ENCODE measurements at places on chromosomes 12 and 14.

DNA sequence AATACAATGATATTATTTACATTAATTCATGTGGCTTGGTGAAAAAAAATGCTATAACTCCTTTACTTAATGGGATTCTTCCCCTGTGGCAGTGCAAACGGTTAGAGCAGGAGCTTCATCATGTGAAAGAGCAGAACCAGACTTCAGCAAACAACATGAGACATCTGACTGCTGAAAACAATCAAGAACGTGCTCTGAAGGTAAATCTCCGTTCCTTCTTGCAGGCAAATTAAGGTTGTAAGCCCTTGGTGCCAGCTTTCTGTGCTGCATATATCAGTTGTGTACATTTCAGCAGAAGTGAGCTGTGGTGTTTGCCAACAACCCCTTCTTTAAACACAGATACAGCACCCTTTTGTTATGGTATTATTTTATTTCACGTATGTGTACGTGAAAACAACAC is 171.7 kb downstream of the MIPOL1 start:
- DNase-seq: no peak
- H3K4me1 ChIP-seq: no peaks in the 10 kb centered on the region
- H3K27me3 ChIP-seq: no peaks in the 10 kb centered on the region
- no peak overlapping the region for H3K27ac ChIP-seq
- H3K36me3 ChIP-seq: no peaks in the 10 kb centered on the region

GRCh38 chr14:56268039-56268438 is 149.8 kb downstream of the PELI2 start:
- H3K4me3 ChIP-seq: no peak overlapping the region
- no peaks in the 10 kb centered on the region for H3K36me3 ChIP-seq
- no peaks in the 10 kb centered on the region for H3K27me3 ChIP-seq
- H3K27ac ChIP-seq: no peak overlapping the region

DNA sequence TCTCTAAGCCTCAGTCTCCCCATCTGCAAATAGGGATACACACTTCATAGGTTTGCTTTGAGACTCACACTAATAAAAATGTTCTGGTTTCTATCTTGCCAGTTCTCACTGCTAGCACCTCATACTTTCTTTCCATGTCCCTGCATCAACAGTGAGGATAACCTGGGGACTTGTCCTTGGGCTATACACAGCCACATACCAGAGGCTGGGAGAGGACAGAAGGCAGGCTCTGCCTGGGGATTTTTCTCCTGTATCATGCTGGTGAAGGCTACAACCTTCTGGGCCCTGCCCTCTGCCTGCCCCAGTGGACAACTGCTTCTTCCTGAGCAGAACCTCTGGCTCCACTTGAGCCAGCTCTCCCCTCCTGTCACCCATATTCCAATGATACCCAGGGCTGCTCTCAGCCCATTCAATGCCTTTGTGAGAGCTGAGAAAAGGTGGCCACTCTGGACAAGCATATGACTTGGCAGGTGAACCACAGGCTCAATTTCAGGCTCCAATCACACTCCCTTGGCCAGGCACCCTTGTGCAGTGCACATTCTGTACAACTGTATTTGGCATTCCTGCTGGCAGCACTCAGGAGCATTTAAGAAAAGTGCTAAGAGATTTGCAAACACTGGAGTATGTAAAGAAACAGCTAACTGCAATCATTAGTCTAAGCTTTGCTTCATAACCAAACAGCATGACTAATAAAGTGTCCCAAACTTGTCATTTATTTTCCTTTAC is 135.8 kb upstream of the VRK1 start:
- H3K4me3 ChIP-seq: no peak overlapping the region
- no peaks in the 10 kb centered on the region for H3K27me3 ChIP-seq
- no peak overlapping the region for H3K27ac ChIP-seq
- DNase-seq: no peak
- no peaks in the 10 kb centered on the region for H3K36me3 ChIP-seq
- H3K4me1 ChIP-seq: no peaks in the 10 kb centered on the region

DNA sequence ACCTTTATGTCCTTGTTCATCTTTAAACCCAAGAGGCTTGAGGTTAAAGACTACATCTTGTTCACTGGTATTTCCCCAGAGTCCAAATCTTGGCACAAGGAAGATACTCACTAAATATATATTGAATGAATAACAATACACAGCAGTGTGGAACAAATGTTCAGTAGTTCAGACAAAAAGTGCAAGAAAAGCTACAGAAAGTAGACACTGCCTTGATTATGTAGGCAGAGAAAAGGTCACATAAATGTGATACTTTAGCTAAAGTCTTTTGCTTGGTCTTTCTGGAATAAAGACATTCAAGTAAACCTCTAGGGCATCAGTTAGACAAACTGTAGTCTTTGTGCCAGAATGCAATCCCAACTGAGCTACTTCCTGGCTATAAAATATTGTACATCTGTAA is 157.0 kb downstream of the TMEM117 start:
- H3K27me3 ChIP-seq: no peaks in the 10 kb centered on the region
- no peak overlapping the region for H3K27ac ChIP-seq
- H3K36me3 ChIP-seq: no peaks in the 10 kb centered on the region
- H3K4me1 ChIP-seq: no peaks in the 10 kb centered on the region

GRCh38 chr12:77070800-77071449 is 5.6 kb upstream of the E2F7 start:
- H3K27ac ChIP-seq: no peak overlapping the region
- no peak overlapping the region for H3K4me3 ChIP-seq
- DNase-seq: no peak
- H3K27me3 ChIP-seq: no peaks in the 10 kb centered on the region
